Cardiac fibroblast (primary cell): ENCODE measurements at places on chromosomes 3 and 15.

DNA sequence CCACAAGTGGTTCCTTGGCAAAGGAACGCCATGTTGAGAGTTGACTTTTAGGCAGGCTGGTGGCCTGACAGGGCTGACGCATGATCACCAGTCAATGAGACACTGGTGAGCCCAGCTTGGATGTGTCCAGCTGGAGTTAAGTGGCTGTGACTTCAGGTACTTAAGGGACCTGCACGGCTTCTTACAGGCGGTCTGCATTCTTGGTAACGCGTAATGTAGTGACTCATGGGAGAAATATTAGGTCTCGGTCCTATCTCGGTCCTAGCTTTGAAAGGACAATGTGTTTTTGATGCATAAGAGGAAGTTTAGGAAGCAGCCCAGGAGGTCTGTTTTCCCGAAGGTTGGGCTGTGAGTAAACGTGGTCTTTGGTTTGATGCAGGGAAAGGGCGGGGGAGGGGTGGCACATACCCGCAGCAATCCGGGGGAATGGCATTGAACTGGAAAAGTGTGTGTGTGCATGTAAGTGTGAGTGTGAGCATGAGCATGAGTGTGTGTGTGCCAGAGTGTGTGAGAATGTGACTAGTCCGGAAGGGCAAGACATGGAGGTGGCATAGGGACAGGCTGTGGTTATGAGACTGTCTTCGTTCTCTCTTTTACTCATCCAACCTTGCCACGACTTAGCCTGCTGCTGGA, 55.3 kb downstream of the FAM43A start:
- DNase-seq, result peak; percentile 79

GRCh38 chr3:72576563-72576962, 271.7 kb downstream of the SHQ1 start:
- DNase-seq, result no peak

DNA sequence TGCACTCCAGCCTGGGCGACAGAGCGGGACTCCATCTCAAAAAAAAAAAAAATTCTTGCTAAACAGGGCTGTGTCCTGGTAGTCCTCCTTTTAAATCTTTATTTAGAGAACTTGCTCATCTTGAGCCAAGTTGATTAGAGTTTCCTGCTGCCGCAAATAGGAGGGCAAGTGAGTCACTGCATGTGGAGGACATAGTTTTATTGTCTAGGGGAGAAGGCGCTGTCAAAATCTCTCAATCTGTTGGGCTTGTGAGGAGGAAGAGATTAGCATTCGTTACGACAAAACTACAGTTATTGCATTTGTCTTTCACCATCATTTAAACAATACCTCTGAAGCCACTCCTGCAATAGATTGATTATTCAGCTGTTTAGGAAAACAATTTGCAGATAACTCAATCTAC, 11.5 kb downstream of the MUC4 start:
- peak; percentile 31 for DNase-seq

- peak; percentile 76 for DNase-seq
These were observed 39.7 kb upstream of the GADL1 start for GRCh38 chr3:30934208-30934550.

- no peak for DNase-seq
These were observed 9.5 kb downstream of the ITGB5 start for GRCh38 chr3:124877674-124878073.

- no peak for DNase-seq
These were observed 389.6 kb downstream of the NTRK3 start for GRCh38 chr15:87866961-87867360.

DNA sequence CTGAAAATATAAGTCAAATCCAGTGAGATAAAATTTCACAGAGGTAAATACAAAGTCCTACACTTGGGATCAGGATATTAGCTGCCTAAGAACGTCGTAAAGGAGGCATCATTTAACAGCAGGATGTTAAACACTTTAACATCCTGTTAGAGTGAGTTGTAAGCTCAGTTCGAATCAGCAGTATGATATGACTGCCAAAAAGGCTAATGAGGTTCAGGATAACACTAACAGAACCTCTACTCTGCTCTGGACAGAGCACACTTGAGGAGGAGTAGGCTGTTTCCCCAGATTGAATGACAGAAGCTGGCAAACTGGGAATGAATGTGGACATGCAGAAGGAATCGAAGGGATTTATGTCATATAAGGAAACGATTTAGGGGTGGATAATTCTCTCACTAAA, 227.1 kb upstream of the CD96 start:
- DNase-seq, result no peak

- DNase-seq, result no peak
These were observed 219.7 kb upstream of the LINGO1 start for GRCh38 chr15:77852241-77853007.

- peak; percentile 54 for DNase-seq
These were observed 150.2 kb upstream of the MLF1 start for GRCh38 chr3:158420654-158421396.

GRCh38 chr15:92970656-92971055, 70.5 kb downstream of the CHD2 start:
- no peak for DNase-seq

- DNase-seq, result peak; percentile 30
These were observed 174.7 kb downstream of the MBNL1 start for GRCh38 chr3:152443212-152444023.

- DNase-seq, result no peak
These were observed 207.5 kb upstream of the LINGO1 start for GRCh38 chr15:77839970-77840905.

DNA sequence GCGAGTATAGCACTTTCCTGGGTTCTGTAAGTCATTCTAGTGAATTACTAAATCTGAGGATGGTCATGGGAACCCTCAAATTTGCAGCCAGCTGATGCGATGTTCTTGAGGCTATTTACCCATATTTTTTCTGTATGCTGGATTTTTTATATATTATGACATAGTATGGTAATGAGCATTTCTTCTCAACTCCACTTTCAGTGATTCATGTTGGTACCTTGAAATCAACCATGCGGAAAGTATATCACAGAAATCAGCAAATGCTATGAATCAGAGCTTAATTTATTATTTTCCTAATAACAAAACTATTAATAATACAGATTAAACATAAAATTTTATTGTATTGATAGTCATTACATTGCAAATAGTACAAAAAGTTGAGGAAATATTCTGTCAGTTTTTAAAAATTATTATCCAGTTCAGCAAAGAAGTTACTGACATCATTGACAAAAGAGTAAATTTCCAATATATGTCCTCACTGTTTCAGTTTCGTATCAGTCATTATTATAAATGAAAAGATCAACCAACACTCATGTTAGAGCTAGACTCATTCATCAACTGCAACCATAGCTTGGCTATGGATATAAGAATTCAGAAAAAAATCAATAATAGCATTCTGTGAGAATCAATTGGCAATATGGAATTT, 164.3 kb upstream of the SETMAR start:
- DNase-seq, result no peak

DNA sequence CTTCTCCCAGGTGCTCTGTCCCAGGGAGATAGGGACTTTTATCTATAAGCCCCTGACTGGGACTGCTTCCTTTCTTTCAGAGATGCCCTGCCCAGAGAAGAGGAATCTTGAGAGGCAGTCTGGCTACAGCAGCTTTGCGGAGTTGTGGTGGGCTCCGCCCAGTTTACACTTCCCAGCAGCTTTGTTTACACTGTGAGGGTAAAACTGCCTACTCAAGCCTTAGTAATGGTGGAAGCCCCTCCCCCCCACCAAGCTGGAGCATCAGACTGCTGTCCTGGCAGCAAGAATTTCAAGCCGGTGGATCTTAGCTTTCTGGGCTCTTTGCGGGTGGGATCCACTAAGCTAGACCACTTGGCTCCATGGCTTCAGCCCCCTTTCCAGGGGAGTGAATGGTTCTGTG, 253.8 kb upstream of the ARL6 start:
- no peak for DNase-seq

GRCh38 chr3:190378240-190378891, 9.6 kb upstream of the CLDN16 start:
- peak; percentile 96 for DNase-seq

DNA sequence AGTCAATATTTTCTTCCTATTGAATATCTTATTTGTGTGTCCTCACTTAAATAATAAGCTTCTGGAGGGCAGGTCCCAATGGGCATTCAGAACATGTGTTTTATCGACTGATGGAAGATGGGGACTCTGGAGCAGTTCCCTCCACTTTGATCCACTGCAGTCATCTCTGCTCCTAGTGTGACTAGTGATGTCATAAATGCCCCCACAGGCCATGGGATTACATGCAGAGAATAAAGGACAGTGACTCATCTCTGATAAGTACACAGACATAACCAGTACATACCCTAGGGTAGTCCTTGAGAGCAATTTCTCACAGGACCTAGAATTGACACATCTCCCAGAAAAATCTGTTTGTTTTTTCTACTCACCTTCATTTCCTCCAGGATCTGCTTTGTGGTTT, 49.4 kb upstream of the FMN1 start:
- DNase-seq, result peak; percentile 65

DNA sequence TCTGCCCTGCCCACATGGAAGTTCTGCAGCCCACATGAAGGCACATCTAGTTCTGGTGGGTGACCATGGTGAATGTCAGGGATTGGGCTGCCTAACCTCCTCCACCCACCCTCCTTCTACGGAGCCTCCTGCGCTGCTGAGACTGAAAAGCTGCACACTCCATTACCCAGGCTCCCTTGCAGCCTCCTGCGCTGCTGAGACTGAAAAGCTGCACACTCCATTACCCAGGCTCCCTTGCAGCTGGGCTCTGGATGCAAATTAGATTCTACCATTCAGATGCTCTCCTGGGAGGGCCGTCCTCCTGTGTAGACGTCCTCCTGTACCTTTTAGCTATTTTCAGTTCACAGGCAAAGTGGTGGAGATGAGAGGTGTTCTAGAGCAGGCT, 32.1 kb downstream of the POMGNT2 start:
- no peak for DNase-seq

GRCh38 chr15:27165590-27165989, 194.6 kb downstream of the GABRG3 start:
- DNase-seq, result no peak

- no peak for DNase-seq
These were observed 932 bp upstream of the PLCD1 start for GRCh38 chr3:38030126-38031021.

GRCh38 chr3:70519913-70520659, 207.6 kb upstream of the MDFIC2 start:
- DNase-seq, result no peak

DNA sequence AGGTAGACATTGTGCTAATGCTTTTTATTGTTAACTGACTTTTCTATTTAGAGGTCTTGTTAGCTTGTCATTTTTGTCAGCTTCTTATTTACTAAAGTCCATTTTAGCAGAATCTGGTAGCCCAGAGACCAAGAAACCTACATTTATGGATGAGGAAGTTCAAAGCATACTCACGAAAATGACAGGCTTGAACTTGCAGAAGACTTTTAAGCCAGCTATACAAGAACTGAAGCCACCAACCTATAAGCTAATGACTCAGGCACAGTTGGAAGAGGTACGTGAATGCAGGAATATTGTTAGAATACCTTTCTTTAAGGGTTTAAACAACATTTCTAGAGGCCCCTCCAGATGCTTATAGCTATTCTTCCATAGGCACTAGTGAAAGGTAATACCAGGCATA, 3.0 kb downstream of the MRPS22 start:
- DNase-seq, result no peak

GRCh38 chr15:40238532-40239403, at the start of gene PAK6:
Gene PAK6, plus strand, starts transcription at chr15:40239063. Its CDS starts 25,723 bp downstream, at chr15:40264786.
- peak; percentile 45 for DNase-seq

DNA sequence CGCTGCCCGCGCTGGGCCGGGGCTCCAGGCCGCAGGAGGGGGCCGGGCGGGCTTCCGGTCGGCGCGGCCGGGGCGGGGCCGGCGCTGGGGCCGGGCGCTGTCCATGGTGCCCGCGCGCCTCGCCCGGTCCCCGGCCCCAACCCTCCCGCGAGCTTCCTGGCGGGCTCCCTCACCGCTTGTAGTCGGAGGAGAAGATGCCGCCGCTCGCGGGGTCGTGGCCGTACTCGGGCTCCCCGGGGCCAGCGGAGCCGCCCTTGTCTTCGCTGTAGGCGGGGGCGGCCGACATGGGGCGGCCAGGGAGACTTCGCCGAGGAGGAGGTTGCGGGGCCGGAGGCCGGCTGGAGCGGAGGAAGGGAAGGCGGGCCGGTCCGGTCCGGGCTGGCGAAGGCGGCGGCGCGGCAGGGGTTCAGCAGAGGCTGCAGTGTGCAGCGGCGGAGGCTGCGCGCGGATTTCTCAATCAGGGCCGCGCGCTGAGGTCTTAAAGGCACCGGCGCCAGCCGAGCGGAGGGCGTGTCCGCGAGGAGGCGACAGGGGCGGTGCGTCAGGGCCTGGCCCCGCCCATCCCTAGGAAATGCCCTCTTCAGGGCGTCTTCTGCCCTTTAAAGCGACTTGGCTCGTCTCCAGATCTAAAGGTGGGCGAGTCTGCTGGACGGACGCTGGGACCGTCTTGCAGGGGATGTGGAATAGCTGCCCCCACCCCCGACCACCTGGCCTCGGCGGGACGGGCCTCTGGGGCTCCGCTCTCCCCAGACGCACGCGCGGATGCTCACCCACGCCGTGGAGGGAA, at the start of gene AP3B2:
AP3B2 (minus strand) TSS at position 455 of the 787 bp plus-strand sequence; CDS start at position 286, 169 bp downstream.
- peak; percentile 76 for DNase-seq

DNA sequence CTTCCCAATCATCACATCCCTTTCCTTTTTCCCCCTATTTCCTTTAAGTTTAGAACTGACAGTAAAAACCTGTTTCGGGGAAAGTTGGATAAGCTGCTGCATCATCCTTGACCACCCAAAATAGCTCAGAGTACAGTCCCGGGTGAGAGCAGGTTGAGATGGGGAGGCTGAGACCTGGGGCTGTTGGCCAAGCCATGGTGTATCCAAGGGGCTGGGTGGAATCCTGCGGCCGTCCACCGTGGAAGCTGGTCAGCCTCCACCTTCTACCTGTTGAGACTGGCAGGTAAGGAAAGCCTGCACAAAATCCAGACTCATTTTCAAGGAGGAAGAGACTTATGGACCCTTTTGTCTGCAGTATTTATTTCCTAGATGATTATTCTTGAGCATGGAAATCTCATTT, 128.2 kb upstream of the PLXNA1 start:
- DNase-seq, result no peak

DNA sequence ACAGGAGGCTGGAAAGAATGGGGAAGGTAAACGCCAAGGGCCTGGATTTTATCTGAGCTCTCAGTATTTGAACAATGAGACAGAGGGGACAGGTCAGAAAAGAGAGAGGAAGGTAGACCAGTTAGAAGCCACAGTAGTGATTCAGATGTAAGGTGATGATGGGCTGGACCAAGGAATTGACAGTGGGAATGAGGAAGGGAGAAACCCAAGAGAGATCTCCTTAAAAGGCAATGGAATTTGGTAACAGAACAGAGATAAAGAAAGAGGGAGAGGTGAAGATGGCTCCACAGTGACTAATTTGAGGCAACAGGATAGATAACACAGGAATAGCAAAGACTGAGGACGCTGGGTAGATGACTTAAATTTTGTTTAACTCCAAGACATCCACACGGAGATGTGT, 11.4 kb upstream of the HEG1 start:
- DNase-seq, result no peak

GRCh38 chr3:194030372-194030771, 105.6 kb upstream of the HES1 start:
- no peak for DNase-seq

GRCh38 chr3:175238801-175239200, 379.7 kb downstream of the NAALADL2 start:
- DNase-seq, result no peak

GRCh38 chr15:36109943-36110658, 469.3 kb upstream of the CDIN1 start:
- peak; percentile 58 for DNase-seq
